ENCODE measurements at places on chromosomes 16 and 17.

- DNase-seq = peak; percentile 10
These were observed 133.3 kb upstream of the CIBAR2 start for GRCh38 chr16:85245307-85246172.

DNA sequence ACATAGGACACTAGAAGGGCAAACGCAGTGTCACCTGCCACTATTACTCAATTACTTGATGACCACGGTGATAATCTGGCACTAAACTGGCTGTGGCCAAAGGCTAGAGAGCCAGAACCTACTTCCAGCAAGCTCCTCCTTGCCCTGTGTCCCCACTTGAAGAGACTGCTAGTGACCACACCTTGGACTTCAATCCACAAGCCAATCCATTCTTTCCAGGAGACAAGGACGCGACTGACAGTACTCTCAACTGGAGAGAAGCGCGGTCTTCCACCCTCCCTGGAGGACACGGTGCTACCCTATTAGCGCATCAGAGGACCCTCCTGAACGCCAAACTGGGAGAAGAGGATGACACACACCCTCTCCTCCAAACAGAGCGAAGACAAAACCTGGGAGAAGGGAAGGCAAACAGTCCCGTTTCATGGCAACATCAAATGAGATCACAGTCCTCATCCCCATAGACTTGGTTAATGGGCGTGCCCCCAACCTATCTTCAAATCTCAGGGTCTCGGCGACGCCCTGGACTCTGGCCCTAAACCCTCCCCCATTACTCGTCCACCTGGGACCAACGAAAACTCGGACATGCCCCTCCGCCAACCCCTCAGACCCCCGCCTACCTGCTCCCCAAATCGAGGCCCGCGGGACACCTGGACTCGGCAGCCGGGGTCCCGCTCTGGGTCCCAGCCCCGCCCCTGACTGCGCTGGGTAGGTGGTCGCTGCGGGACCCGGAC lies 508 bp downstream of the FLCN start:
- no peak for DNase-seq

- no peak for DNase-seq
These were observed 81.1 kb downstream of the MRC2 start for GRCh38 chr17:62708587-62708986.

DNA sequence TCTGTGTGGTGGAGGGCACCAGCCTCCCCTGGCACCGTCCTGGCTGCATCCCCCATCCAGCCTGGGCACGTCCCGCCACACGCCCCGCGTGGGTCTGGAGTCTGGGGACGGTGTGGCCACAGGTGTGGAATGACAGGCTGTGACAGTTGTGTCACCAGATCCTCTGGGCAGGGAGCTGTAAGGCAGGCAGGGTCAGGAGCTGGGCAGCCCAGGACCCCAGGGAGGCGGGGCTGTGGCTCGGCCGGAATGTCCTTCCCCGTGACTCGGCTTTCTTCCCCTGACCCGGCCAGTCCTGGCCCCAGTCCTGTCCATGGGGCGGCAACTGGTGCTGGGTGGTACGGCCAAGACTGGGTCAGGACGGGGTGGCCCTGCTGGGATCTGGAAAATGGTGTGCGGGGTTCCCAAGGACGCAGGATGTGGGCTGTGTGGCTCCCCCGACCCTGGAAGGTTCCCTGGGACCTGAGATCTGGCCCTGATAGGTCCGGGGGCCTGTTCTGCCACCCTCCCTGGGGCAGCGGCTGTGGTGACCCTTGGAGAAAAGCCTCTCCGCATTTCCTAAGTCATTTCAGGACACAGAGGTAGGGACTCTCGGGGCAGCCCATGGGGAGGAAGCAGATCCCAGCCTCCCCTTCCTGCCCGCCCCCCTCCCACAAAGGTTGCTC lies 3.3 kb upstream of the SLC16A3 start:
- DNase-seq = no peak

DNA sequence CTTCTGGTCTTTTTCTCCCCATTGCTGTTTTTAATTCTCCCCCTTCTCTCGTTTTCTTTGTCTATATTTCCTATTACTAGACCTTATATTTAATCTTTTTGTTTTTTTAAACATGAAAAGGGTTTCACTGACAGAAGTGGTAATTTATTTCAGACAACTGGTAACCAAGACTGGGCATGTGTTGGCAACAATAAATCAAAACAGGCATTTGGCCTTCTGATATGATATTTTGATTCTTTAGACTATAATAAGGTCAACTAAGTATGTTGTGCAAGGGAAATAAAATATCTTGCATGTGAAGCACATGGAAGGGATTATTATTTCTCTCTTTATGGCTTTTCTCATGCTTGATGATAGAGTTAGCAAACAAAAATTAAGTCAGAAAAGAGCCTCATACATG lies 34.6 kb downstream of the AP2B1 start:
- no peak for DNase-seq

- DNase-seq = no peak
These were observed 114.2 kb downstream of the METRNL start for GRCh38 chr17:83193336-83194185.

DNA sequence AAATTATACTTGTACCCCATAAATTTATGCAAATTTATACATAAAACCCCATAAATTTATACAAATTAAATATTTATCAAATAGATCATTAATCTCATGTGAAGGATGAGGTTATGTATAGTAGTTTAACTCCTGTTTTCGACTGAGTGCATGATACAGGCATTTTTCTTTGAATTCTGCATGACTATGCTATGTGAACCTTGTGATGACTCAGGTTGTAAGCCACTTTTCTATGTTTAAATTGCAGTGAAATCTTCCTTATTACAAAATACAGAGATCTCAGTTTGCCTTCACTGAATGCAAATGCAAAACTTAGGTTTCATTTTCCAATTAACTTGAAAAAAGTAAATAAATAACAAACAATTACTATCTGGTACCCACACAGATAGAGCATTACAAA lies 843.7 kb downstream of the CDH11 start:
- no peak for DNase-seq

DNA sequence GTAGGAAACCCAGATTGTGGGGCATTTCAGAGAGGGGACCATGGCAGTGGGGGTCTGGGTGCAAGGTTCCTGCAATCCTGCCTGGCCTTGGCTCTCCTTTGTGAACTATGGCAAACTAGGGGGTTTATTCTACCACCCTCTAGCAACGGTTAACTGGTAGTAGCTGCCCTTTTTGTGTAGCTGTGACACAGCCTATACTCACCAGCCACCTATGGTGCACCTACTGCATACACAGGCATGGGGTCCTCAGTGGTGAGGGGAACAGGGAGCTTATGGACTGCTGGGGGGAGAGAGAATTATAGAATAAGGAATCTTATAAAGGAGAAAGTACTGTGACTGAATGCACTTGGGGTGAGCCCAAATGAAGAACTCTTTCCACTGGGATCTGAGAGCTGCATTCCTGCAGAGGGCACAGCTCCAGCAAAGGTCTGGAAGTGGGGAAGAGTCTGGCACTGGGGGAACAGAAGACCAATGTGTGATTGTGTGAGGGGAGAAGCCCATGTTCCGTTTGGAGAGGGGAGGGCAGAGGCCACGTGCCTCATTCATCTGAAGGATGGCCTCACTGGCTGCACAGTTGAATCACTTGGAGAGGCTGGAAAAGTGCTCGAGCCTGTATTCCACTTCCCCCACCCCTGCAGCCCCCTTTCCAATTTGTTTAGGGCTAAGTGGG lies 2.1 kb downstream of the MT1X start:
- DNase-seq = no peak

DNA sequence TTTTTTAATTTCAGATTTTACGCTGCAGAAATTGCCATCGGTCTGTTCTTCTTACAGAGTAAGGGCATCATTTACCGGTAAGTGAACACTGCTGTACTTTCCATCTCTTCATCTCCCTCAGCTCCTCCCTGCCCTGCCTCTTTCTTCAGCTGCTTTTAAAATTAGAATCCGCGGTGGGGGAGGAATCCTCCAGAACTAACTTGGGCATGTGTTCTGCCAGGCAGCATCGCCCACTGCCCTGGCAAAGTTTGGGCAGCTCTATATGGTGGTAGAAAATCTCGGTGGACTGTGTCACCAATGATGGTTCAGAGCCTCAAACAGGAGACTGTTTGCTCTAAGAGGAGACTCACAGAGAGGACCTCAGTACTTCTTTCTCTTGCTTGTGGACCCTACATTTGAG lies 81.6 kb upstream of the CACNG3 start:
- no peak for DNase-seq

DNA sequence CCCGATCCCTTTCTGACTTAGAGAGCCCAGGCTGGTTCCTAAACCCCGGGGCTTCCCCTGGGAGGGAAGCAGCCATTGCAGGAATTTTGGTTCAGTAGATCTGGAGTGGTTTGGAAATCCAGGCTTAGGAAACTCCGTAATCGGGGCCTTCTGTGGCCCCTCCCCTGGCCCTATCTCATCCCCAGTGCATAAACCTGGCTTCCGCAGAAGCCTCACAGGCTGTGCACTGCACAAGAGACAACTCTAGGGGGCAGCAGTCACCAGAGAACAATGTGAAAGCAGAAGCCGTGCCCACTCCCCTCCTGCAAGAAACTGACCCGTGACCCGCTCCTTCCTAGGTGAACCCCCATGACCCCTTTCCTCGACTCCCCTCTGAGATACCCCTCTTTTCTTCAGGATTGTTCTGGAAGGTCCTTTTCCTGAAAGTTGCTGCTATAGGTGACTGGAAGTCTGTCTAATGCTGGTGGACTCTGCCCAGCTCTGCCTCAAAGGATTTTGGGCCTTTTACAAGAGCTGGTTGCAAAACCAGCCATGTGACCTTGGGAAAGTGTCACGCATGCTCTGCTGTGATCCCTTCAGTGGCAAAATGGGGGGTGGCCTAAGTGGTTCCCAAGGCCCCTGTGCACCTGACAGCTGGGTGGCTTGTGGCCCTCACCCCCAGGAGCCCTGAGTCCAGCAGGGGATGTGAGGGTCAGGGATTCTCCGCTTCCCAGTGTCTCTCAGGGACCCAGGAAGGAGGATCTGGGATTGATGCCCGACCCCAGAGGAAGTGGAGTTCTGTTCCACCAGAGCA lies 14.4 kb downstream of the GUCY2D start:
- no peak for DNase-seq

DNA sequence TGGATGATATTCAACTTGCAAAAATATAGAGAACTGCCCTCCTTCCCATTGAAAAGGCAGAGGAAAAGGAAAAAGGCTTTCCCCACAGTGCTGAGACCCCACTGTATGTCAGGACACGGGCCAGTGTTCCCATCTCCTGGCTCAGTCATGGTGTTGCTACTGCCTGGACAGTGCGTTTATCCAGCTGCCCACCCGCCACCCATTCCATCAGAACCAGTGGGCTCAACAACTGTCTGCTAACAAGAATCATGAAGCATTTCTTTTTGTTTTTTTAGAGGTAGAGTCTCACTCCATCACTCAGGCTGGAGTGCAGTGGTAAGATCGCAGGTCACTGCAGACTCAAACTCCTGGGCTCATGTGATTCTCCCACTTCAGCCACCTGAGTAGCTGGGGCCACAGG lies 11.3 kb downstream of the FBXO31 start:
- DNase-seq = no peak

Measured in activated CD4-positive, CD25-positive, alpha-beta regulatory T cell treated with anti-CD3 and anti-CD28 coated beads, Interleukin-2, amount 50 U/mL, for 16 hours (primary cell).